ENCODE measurements at places on chromosomes 16 and 17. TPM values are rescaled to one million over a fixed set of nuclear protein-coding genes. Genes with fewer than 3 reads are reported as not detected.

Gene EPN3
- total RNA-seq: 0.52 TPM

GRCh38 chr17:31935512-31935911 lies 1.3 kb upstream of the SUZ12 start:
- no peak for ATAC-seq

DNA sequence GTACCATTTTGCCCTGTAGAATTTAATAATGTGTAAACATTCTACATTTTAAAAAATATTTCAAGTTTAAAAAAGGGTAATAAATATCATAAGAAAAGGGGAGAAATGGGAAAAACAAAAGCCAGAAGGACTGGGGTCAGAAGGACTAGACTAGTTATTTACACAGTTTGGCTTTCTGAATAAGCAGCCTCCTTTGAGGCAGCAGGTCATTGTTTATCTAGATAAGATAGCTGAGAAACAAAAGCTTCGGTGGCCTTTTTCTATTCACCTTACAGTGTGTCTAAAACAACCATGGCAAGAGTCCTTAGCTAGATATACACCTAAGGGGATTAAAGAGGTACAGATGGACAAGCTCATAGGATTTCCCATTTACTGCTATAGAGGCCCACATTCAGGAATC lies 396.5 kb upstream of the PMFBP1 start:
- no peak for ATAC-seq

Gene GP1BA
- total RNA-seq: 1.0 TPM

- ATAC-seq: no peak
Observed at GRCh38 chr17:41810659-41811548, 845 bp downstream of the P3H4 start.

- ATAC-seq: no peak
Observed at GRCh38 chr16:1141716-1142115, 11.2 kb upstream of the CACNA1H start.

Gene PRKAR1A
- 137 TPM for total RNA-seq
